Vagina (tissue), 2 donors: ENCODE measurements at places on chromosomes 5 and 9.

- no peak for DNase-seq
Observed at GRCh38 chr5:158202801-158203200, 343.9 kb upstream of the CLINT1 start.

GRCh38 chr5:143896966-143897365 lies 85.0 kb downstream of the HMHB1 start:
- no peak for DNase-seq

DNA sequence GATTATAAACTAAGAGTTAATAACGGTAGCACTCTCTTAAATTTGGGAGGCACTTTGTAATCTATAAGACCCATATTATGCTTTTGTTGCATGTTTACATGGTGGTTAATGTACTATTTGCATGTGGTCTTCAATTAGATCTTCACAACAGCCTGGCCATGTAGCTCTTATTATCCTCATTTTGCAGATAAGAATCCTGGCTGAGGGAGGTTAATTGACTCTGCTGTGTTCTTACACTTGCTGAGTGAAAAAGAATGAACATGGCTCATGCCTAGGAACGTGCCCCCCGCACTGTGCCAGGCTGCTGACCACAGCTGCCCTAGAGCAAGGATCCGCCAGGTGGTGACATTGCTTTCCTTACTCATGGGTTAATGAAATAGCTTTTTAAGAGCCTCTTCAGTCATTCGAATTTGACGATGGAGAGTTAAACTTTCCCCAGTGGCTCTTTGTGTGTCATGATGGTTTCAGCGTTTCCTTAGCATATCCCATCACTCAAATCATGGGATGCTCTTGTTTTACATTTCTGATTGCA lies 97.9 kb downstream of the CDH6 start:
- DNase-seq, result no peak

GRCh38 chr5:102795526-102795925 lies 40.4 kb downstream of the PAM start:
- no peak for DNase-seq

DNA sequence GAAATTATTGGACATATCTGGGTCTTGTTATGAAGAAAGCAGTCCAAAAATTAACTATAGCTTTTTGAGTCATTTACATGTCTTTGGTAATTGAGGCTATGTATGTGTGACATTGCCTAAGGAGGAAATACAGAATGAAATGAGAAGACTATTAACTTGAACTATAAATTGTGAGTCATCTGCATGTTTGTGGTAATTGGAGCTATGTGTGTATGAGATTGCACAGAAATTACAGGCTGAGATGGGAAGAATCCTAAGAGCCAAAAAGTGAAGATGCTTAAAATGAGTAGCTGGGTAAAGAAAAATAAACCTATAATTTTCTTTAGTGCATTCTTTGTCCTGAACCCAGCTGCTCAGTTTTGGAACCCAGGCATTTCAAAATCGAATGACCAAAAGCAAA lies 747.6 kb upstream of the EDIL3 start:
- no peak for DNase-seq

DNA sequence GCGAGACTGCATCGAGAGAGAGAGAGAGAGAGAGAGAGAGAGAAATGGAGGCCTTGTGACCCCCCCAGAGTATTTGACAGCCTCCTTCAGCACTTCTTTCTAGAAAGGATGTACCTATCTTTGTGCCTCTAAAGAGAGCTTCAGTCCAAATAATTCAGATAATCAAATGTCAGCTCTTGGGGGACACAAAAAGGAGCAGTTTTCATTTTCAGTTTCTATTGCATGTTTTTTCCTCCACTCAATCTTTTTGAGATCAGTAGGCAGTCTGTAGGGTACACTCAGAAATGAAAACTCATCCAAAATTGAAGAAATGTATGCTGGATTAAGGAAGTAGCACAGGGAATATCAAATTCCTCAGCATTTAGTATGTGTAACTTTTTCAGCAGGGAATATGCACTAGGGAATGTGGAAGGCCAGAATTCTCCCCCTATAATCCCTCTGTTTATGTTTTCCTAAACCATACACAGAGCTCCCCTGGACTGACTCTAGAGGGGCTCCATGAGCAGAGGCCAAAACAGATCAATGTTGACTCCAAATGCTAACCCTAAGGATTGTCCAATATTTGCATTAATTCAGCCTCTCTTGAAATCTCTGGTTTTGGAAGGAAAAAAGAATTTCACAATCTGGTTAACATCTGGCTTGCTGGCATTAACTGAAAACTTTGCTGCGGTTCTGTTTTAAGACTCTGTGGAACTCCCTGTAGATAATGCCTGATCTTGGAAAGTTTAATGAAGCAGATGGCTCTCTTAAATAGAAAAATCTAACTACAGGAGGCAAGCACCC lies 250.1 kb downstream of the CEMIP2 start:
- no peak for DNase-seq

DNA sequence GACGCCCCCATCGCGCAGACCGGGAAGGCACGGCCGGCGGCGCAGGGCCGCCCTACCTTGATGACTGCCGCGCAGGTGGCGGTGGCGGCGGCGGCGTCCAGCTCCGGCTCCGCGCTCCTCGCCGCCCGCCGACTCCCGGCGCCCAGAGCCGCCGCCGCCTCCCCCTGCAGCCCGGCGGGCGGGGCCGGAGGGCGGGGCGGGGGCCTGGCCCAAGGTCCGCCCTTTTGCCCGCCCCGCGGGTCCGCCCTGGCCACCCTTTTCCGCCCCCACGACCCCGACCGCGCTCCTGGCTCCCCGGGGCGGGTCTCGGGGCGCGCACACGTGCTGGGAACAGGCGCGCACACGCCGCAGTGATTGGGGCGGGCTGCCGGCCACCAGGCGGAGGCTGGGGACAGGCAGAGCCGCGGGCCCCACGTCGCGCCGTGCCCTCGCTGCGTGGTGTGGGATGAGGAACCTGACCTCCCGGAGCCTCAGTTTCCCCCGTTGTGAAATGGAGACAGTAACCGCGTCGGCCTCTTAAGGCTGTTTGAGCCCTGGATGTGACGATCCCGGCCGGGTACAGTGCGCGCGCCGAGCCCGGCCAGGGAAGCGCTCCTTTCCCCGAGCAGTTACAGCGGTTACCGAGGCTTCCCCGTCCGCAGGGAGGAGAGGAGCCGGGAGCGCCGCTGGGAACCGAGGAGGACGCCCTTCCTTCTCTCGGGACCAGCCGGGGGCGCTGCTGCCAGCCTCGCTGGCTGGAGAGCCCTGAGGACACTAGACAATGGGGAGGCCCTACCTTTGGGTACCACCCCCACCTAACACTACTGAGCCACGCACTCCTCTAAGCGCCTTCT lies at the start of gene CORO2A:
CORO2A (minus strand) TSS at position 135 of the 833 bp plus-strand sequence. CDS start 34,977 bp downstream, outside the sequence.
- DNase-seq, result no peak

DNA sequence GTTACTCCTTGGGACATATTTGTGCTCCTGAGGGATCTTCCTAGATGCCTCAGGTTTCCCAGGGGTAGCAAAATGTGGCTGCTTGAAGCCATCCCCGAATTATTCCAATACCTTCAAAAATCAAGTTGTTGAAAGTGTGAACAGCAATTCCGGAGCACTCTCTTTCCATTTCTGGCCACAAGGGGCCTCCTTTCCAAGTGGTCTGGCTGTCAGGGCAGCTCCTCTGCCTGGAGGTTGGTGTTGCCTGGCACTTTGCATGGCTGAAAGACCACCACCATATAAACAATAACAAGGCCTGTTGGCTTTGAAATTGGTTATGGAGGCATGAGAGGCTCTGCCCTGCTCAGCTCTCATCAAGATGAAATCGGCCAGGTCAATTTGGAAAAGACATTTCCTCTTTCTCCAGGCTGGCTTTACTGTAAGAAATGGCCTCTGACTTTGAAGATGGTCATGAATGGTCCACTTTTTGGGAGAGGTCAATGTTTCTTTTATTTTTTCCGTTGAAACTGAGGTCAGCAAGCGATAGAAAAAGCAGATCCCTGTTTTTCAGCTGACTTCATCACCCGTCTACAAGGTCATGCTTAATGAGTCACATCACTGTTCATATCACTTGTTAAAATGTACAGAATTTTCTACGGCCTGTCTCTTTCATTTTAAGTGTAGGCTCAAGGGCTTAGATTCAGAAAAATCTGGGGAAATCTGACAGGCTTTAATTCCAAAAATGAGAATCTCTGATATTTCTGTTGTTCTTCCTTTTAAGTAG lies 481.1 kb upstream of the ZNF608 start:
- DNase-seq, result no peak

GRCh38 chr9:115590011-115590410 lies 472.1 kb upstream of the TNC start:
- no peak for DNase-seq

GRCh38 chr5:98433673-98434072 lies 339.8 kb upstream of the RGMB start:
- DNase-seq, result no peak

DNA sequence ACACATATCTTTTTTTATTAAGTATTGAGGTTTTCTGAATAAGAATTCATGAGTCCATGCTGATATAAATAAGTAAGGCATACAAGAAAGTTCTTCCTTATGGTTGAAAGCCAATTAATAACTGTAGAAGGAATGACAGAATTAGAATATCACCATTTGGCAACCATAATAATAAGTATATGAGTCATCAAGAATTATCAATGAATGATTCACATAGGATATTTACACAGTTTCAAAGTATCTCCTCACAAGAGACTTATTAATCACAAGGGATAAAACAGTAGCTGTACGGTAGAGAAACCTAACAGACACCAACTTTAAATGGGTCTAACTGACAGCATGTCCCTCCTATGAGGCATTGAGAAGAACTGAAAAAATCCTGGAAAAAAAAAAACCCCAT lies 161.6 kb downstream of the NR3C1 start:
- no peak for DNase-seq

- no peak for DNase-seq
Observed at GRCh38 chr5:132767150-132767549, 9.9 kb downstream of the SEPTIN8 start.

DNA sequence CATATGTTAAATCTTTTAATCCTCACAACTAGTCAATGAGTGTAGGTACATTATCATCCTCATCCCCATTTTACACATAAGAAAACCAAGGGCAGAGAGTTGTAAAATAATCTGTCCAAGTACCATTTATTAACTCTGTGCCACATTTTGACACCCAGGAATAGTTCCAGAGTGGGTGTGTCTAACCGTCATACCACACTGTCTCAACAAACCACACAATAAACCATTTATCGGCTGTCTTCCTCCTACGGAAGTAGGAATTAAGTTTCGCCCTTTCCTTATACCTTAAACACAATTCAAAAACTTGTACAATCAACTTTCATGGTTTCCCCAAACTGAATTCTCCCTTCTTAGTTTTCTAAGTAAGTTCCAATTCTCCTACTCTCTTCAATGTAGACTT lies 11.4 kb downstream of the AP3B1 start:
- no peak for DNase-seq
